NCI-H187 treated with DMSO at 0.1 percent for 48 hours (cell line): ENCODE measurements at places on chromosomes 3 and 15.
A peak's percentile ranks its signal among the peaks of the same experiment; 100 is the strongest.

DNA sequence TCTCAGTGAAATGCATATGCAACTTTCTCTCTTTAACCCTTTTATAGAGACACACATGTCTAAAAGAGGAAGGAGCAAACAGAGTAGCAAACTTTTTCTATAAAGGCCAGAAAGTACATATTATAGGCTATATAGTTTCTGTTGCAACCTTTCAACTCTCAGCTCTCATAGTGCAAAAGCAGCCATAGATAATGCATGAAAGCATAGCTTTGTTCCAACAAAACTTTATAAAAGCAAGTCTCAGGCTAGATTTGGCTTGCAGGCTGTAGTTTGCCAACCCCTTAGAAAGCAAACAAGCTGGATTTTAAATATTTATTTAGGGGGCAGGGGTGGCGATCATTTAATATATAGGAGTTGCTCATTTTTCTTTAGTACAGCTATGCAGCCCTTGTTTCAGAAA lies 193.1 kb upstream of the LRRFIP2 start:
- DNase-seq, result no peak

DNA sequence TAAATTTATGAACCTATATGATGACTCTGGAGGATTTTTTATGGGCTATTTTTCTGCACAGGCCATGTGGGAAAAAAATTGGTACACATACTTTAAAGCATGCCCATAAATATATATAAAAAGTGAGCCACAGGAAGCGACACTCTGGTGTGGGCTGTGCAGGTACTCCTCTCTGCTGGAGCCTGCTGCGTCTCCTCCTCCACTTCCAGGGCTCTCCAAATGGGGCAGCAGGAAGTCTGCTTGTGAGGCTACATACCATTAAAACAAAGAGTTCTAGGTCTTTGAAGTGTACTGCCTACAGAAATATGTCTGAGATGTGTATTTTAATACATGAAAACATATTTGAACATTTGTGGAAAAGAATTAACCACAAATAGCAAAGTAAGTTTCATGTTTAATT lies 135.1 kb downstream of the CTNNB1 start:
- no peak for DNase-seq

- no peak for DNase-seq
Measured at GRCh38 chr3:156688632-156689452, 14.5 kb downstream of the TIPARP start.

DNA sequence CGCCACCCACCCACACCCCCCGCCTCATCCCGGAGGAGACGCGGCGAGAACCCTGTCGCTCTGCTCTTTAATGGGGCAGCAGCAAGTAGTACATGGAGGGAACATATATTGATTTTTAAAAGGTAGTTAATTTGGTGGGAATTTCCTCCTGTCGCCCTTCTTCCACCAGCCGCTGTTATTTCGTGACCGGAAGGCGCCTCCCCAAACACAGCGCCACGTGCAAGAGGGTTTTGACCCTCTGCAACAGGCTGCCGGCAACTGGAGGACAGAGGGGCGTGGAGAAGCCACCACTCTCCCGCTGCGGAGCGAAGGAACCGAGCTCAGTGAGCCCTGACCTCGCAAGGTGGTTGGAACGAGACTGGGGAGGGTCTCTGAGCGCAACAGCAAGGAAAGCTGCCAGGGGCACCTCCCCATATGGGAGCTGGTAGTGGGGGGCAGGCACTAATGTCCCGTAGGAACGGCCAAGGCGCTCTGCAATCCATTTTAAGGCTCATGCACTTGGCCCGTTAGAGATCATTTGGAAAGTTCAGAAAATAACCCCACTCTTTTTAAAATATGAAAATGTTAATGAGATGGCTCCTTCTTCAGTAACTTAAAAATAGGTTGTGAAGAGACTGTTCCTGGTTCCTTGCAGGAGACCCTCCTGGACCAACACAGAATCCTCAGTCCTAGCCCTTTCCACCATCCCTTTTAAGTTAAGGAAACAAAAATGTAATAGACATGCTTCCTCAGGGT lies 4.3 kb downstream of the ONECUT1 start:
- no peak for DNase-seq

DNA sequence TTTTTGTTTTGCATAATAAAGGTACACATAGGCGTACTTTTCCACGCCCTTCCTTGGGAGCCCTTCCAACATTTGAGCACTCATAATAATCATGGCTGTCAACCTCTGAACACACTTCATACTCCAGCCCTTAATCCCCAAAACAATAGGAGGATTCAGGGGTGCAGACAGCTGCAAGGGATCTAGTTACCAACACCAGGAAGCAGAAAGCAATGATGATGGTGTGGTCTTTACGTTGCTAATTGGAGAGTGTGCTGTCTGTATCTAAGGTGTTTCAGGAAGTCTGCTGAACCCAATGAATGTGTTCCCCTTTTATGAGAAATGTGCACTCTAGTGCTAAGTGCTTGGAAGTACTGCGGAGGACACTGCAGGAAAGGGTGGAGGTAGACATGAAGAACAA lies 60.3 kb upstream of the PDZRN3 start:
- DNase-seq, result peak; percentile 8

DNA sequence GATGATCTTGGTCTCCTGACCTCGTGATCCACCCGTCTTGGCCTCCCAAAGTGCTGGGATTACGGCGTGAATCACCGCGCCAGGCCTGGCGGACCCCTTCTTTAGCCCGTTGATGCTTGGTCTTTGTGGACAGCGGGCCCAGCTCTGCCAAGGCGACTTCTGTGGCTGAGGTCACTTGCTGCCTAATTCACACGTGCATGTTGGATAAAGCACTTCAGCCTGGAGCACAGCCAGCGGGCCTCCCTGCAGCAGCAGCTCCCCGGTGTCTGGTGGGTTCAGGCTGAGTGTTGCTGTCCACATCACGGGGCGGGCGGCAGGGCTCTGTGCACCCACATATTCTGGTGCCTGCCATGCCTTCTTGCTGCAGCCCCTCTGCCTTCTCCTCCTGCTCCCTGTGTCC lies 88.4 kb downstream of the DGKG start:
- no peak for DNase-seq

- no peak for DNase-seq
Measured at GRCh38 chr15:31344823-31345605, 18.4 kb downstream of the KLF13 start.

DNA sequence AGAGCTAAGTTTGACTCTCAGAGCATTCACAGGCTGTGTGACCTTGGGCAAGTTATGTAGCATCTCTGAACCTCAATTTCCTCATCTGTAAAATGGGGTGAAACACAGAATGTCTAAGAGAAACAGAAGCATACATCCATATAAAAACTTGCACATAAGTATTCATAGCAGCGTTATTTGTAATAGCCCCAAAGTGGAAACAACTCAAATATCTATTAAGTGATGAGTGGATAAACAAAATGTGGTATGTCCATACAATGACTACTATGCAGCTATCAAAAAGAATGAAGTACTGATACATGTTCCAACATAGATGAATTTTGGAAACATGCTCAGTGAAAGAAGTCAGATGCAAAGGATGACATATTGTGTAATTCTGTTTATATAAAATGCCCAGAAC lies 201.8 kb upstream of the KBTBD8 start:
- no peak for DNase-seq

GRCh38 chr15:65099336-65099735 lies 15.7 kb downstream of the UBAP1L start:
- no peak for DNase-seq

DNA sequence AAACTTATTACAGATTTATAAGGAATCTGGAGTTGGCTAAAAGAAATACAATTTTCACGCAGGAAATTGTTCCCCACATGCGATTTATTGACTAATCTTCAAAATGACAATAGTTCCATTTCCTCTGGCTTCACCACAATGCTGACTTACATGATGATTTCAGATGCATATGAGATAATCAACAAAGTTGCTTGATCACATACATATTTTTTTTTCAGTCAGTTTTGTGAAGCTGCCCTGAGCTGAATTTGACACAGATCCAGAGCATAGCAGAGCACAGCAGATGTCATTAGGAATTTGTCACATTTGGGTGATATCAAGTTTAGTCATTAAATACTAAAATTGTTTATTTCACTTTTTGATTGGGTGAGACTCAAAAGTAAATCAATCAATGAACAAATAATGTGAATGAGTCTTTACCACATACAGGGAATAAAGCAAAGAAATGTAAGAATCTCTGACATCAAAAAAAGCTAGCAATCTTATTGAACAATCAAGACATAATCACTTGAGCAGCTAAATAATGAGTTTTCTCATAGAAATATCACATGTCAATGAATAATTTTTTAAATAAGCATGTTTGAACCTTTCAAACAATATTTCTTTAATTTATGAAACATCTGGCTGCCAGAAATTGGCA lies 18.3 kb downstream of the CPB1 start:
- no peak for DNase-seq

DNA sequence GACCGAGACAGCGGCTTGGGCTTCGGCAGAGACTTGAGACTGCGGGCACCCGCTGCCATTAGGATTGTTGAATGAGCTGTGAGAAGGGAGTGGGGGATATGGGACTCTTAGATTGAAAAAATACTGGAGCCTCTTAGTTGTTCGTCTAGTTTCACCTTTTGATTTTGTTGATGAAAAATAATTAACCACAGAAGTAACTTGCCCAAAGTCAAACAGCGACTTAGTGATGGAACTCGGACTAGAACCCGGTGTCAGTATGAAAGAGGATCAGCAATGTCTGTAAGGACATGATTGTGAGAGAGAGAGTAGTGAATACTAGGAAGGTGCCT lies 510 bp upstream of the GOLGB1 start:
- DNase-seq, result no peak

- no peak for DNase-seq
Measured at GRCh38 chr3:106981392-106981791, 395.8 kb upstream of the CCDC54 start.

- no peak for DNase-seq
Measured at GRCh38 chr3:8152821-8153418, 348.7 kb upstream of the LMCD1 start.

DNA sequence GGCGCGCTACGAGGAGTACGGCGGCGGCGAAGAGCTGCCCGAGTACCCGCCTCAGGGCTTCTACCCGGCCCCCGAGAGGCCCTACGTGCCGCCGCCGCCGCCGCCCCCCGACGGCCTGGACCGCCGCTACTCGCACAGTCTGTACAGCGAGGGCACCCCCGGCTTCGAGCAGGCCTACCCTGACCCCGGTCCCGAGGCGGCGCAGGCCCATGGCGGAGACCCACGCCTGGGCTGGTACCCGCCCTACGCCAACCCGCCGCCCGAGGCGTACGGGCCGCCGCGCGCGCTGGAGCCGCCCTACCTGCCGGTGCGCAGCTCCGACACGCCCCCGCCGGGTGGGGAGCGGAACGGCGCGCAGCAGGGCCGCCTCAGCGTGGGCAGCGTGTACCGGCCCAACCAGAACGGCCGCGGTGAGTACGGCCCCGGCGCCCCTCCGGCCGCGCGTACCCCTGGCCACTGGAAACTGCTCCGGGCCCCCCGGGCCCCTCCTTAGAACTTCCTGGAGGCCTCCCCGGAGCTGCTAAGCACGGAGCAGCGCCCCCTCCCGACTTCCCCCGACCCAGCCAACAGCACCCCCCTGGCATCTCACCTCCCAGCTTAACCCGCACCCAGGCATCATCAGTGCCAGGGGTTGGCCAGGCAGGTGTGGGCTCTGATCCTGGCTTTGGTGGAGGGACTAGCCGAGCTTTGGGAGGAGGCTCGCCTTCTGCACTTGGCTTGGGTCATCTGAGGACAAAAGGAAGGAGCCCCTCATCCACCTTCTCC lies 1.4 kb downstream of the LOXL1 start:
- DNase-seq, result no peak

- no peak for DNase-seq
Measured at GRCh38 chr3:38827791-38828190, 11.8 kb upstream of the SCN10A start.

- no peak for DNase-seq
Measured at GRCh38 chr3:61725851-61726333, 164.5 kb downstream of the PTPRG start.

DNA sequence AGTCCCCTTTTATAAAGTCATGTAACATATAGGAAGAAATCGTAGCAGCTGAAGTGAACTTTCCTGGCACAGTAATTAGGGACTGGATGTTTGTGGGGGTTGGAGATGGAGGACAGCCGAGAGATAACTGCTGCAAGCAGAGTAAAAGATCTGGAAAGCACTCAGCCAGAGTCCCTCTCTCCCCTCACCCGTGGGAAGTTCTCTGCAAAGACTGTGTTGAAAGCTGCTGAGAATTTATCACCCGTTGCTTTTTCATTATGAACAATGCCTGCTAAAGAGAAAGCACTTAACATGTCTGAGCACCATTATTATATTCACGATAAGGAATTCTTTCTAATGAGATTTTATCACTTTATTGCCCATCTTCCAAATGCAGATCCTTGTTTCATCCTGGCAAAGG lies 248.8 kb downstream of the SHOX2 start:
- no peak for DNase-seq

DNA sequence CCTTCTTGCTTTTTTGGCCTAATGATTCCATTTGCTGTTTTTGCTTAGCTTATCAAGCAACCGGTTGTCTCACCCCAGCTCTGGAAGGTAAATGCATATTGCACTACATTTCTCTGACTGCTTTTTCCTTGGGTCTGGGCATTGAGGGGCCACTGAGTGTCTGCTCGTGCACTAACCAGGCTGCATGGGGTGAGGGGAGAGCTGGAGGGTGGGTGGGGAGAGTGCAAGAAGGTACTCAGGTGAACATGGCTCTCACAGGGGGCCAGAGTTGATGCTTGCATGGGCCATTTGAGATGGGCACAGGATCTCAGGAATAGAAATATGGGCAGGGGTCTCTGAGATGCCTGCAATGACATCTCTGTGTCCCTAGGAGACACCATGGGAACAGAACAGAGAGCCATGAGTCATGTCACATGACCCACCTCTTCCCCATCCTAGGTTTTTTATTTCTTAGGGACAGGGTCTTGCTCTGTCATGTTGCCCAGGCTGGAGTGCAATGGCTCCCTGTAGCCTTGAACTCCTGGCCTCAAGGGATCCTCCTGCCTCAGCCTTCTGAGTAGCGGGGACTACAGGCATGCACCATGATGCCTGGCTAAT lies 6.2 kb downstream of the ALPK3 start:
- no peak for DNase-seq

DNA sequence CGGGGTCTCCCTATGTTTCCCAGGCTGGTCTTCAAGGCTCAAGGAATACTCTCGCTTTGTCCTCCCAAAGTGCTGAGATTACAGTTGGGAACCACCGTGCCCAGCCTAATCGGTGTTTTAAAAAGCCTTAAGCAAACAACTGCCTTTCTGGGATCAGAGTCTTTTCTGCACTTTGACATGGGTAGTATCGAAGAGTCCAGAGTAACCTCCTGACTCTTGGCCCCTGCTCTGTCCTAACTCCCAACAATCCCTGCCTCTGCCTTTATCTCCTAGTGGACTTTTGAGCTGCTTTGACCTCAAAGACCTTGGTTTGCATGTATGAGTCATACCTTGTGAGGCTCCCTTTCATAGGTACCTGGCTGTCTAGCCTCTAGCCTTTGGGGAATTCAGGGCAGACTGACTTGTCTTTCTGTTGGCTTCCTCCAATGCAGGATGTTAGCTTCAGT lies 21.0 kb upstream of the HACD2 start:
- no peak for DNase-seq

- DNase-seq, result no peak
Measured at GRCh38 chr3:123281406-123281805, 79.7 kb downstream of the SEC22A start.

DNA sequence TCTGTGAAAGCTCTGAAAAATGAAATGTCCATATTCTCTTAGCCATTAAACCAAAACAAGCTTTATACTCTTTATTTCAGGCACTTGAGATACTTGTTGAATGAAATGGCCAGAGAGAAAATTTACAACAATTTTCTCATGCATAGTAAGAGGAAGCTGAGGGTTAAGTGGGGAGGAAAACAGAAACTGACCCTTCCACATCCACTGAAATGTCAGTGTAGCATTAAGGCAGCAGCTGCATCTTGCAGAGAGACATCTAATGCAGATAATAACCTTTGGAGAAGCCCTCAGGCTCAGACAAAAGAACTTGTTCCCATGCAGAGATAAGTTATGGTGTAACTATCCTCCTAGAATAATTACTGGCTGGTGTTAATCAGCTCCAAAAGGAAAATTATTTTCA lies 34.0 kb downstream of the ZDHHC23 start:
- no peak for DNase-seq
